OCI-M1 (cell line): ENCODE measurements at places on chromosomes 5 and 9.

DNA sequence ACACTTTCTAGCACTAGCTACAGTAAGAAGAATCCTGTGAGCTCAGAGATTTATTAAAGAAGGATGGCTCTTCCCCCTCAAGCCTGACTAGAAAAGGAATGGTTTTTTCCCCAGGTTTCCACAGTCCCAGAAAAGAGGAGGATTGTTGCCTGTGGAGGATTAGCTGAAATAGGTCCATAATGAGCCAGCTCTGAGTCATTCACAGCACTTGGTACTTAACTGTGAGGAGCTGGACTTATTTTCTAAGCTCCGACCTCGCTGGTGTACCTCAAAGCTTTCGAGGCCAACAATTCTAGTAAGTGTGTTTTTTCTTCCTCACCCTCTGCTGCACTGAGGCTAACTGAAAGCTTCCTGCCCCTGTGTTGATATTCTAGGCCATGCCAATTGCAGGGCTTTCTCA is 222.5 kb upstream of the IL12B start:
- no peak for DNase-seq

DNA sequence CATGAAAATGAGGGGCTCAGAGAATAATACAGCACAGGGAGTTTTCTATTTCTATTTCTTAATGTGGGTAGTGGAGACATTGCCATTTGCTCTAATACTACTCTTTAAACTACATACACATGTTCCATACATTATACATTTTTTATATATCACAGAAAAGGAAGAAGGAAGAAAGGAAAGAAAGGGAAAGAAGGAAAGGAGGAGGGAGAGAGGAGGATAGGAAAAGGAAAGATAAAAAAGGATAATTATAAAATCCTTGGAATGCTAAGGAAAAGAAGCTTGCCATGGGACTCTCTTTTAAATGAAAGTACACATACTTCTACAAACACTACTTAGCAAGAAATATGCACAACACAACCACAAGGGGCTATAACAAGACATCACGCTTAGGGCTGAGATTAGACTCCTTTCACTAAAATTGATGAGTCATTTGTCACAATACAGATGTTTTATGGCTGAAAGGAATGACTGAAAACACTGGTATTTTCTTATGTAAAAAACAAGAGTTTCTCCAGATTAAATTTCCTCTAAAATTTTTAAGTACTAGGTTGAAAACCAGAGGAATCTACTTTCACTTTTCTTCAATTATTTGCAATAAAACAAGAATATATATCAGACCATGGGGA is 219.8 kb downstream of the ARL15 start:
- peak; percentile 87 for DNase-seq

DNA sequence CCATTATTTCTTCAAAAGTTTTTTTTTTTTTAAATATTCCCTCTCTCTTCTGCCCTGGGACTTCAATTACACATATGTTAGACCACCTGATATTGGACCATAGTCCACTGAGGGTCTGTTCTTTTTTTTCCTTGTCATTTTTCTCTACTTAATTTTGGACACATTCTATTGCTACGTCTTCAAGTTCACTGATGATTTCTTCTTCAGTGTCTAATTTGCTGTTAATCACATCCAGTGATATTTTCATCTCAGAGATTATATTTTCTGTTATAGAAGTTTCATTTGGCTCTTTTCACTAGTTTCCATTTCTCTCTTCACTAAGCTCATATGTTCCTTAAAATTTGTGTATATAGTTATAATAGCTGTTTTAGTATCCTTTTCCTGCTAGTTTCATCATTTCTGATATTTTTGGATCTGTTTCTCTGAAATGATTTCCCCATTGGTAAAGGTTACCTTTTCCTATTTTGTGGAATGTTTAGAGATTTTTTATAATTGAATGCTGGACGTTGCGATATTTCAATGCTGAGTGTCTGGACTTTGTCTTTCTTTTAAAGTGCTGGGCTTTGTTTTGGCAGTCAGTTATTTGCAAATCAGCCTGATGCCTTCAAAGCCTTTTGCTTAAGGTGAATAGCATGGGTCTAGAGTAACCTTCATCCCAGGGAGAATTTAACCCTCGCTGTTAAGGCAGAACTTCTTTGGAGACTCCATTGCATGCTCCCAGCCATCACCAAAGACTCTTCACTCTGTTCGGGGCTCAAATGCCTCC is 111.8 kb downstream of the TTLL11 start:
- DNase-seq: no peak

GRCh38 chr5:137605411-137605810 is 106.3 kb upstream of the SPOCK1 start:
- DNase-seq: no peak

GRCh38 chr5:55429221-55429612 is 105.5 kb downstream of the PLPP1 start:
- DNase-seq: no peak

GRCh38 chr9:74555565-74555964 is 58.4 kb downstream of the RORB start:
- no peak for DNase-seq

DNA sequence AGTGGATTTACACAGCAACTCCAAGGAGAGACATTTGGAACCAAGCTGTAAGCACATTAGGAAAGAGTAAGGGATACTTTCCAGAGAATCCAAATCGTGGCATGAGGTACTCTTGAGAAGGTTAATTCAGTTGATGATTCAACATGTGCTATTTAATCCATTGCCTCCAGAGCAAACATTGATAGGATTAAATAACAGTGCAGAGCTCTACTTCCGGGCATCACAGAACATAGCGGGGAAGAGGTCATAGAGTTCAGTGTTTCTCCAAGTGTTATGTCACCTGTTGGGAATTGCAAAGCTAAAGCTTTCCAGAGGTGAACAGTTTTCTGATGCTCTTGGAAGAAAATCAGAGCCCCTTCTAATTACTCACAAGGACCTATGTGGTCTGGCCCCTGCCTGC is 127.5 kb downstream of the PPP2R2B start:
- no peak for DNase-seq

- no peak for DNase-seq
Measured at GRCh38 chr9:115195912-115196311, 78.0 kb upstream of the TNC start.

DNA sequence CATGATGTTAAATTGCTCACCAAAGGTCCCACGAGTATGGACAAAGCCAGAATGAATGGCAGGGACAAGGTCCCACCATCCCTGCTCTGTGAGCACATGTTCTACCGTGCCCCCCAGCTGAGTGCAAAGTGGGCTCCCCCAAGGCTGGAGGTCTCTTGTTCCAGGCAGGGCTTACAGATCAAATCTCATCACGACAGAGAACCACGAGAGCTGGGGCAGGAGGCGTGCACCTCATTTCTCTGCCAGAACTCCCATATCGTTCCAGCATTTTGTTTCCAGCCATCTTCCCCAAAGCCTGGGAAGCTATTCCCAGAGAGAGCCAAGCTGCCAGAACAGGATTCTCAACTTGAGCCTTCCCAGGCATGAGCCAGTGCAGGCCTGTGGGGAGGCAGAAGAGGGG is 108.5 kb downstream of the ZNF354C start:
- no peak for DNase-seq

GRCh38 chr9:137793196-137793841 is 84.3 kb upstream of the CACNA1B start:
- no peak for DNase-seq

GRCh38 chr9:34689116-34689470 is 2.0 kb downstream of the CCL19 start:
- no peak for DNase-seq

- no peak for DNase-seq
Measured at GRCh38 chr5:127744241-127744640, 41.0 kb downstream of the CCDC192 start.

GRCh38 chr5:55829956-55830355 is 21.2 kb upstream of the IL31RA start:
- DNase-seq: no peak
